ENCODE measurements at places on chromosomes 12 and 14.
A peak's percentile ranks its signal among the peaks of the same experiment; 100 is the strongest.

- no peak for DNase-seq
These were observed 14.7 kb downstream of the SLC2A14 start for GRCh38 chr12:7857971-7858370.

- no peak for DNase-seq
These were observed 7.2 kb downstream of the PDE3A start for GRCh38 chr12:20375560-20375959.

- DNase-seq, result no peak
These were observed 58.7 kb downstream of the TUNAR start for GRCh38 chr14:95935228-95935822.

- DNase-seq, result no peak
These were observed 8.5 kb upstream of the PRKAB1 start for GRCh38 chr12:119659289-119659897.

GRCh38 chr14:97028382-97028781 lies 231.2 kb downstream of the VRK1 start:
- no peak for DNase-seq

DNA sequence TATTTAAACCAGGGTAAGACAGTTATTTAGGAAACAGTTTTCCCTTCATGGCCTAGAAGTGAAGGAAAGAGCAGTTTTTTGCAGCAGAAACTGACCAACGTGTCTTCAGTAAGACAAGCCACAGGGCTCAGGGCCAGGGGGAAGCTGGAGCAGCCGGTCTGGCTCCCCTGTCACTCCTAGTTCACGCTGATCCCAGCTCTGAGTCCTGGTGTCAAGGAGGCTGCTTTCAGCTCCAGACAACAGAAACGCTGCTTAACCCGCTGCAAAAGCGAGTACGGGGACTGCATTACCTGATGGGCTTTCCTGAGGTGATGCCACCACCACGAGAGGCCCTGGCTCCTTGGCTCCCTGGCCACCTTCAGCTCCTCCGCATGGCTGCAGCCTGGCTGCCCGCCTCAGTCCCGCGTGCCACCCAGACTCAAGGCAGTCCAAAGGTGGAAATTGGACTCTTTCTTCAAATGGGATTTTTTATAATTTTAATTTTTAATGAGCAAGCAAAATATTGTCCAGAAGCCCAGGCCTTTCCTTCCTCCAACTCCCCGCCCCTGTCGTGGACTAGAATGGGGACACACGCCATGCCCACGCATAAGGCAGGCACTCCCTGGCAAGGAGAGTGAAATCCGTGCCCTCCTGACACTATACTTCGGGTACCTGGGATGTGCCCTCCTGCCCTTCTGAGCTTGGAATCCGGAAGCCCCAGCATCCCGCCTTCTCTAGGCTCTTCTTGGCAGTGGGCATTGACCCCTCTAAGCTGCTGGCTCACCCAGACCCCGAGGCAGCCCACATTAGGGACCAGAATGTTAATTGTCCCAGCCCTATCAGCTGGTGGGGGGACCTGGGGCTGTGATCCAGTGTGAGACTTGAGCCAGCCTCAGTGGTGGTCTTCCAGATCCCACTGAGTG lies 85.0 kb downstream of the PAPOLA start:
- DNase-seq, result no peak

DNA sequence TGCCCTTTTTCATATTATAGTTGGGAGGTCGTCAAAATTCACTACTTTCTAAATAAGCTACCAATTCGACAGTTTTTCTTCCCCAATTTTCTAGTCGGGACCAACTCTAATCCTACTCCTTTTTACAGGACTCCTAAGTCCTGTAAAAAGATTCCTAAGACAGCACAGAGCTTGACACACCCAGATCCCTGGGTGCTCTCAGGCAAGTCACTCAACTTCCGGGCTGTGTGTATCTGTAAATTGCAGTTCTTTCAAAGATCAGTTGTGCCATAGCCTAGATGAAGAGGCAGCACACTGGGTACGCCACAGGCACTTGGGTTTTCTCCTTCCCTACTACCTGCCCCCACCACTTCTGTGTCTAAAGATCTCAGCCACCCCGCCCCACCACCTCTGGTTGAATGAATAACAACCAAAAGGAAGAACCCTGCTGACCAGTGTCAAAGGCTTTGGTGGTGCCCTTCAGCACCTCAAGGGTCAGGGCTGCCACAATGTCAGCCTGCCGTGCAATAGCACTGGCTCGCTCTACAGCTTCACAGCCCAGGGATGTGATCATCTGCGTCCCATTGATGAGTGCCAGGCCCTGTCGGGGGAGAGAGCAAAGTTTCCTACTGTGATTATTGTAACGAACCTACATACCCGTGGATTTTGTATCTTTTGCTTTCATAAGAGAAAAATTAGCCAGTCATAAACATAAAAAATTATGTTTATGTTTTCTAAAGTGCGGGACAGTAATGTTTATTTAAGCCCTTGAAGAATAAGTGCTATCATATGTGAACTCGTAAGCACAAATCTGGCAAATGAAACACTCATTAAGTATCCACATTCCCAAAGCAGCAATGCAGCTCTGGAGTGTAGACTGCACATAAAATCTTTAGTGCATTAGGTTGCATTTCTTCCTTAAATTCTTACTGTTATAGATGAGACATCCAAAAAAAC lies 9.2 kb downstream of the HAL start:
- no peak for DNase-seq

DNA sequence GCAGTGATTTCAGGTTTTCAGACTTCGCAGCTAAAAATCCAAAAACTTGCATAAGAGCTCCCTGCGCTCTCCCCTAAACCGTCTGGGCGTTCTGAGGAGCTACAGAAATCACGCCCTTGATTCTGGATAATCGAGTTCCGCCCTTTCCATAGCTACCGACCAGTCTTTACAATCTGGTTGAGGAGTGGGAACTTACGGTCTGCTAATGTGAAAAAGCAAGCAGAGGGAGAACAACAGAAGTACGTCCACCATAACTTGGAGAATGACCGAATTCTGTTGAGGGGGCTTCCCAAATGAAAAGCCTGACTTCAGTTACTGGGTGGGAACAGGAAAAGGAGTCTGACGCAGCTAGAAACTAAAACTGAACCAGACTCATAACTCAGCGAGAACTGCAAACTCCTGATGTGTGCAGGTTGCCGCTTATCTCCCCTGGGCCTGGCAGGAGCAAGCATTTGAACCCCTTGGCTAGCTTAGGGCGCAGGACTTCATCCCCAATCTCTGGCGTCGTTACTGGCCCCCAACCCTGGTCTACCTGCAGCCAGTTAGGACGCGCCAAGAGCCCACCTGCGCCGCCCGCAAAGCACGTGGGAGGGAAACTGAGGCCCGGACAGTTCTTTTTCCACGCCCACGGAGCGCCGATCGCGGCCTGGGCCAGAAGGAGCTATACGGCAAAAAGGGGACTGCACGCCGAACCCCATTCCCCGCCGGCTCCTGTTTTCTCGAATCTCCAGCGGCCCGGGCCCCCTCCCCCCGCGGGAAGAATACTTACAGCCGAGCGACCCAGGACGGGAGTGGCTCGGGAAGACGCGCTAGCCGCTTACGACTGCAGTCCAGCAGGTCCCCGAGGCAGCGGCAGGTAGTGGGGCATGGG lies 838 bp downstream of the LRIG3 start:
- DNase-seq, result no peak

DNA sequence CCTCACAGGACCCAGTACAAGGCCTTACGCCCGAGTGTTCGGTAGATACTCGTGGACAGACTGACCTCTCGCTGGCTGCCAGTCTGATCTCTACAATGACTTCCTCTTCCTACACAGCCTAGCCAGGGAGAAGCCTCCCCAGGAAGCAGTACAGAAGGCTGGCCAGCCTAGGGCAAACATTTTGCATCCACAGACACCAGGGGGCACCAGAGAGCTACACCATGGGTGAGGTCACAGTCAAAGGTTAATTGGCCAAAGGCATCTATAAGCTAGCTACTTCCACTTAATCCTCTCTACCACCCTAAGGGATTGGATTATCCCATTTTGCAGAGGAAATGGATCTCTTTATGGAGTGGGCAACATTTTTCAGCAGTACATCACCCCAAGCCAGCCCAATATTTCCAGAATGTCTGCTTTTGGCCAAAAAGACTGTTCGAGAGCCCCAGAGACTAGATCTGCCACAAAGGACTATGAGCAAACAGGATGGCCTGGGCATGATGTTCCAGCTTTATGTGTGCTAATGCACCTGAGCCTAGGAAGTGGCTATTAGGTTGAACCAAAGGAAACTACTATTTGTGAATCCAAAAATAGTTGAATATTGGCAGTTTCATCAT lies 14.6 kb upstream of the PNMA1 start:
- DNase-seq, result peak; percentile 61

DNA sequence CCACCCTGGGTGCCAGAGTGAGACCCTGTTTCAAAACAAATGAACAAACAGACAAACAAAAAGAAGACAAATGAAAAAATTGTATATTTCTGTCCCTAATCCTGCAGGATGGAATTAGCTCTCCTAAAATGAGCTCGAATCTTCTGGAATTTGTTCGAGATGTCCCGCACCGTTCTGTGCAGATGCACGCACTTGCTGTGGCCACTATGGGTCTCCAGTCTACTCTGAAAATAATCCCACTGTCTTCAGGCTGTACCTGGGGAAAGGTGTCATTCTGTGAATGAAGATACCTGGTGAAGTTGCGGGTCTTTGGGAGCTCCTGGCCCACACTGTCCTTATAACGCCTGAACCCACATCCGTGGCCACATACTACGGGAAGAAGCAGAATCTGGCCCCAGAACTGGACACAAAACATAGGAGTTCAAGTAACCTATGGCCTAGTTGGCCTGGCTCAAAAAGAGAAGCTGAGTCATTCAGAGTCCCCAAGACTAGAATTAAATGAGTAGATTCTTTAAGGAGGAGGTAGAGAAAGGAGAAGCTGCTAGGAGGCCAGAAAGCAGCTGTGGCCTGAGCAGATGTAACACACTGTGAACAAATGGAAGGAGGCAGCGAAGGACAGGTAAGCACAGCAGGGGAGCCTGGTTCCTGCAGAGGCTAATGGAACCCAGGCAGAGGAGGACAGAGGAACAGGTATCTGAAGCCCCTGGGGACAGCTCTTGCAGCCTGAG lies 108.6 kb downstream of the FOXN3 start:
- no peak for DNase-seq

DNA sequence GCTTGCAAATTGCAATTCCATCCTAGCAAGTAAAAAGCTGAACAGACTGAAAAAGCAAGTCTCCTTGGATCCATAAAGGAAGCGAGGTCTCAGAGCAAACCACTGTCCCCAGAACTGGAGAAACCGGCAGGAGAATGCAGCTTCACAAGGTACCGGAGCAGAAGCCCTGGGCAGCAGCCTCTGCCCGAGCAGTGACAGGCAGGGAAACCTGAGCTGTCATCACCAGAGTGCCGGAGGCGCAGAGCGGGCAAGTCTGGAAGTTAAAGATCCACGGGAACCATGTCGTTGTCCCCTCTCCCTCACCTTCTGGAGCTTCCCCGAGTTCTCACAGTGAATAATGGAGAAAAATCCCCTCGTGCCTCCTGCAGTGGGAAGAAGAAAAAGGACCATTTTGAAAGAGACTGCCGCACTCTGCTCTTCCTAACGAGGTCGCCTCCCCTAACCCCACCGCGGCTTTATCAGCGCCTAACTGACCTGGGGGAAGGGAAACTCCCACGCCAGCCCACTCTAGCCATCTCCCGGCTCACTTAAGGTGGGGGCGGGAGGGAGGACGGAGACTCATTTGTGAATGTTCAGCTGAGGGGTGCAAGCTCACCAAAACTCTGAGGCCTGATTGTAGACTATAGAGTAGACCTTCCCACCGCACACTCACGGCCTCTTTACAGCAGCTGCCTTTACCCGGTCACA lies 27.8 kb downstream of the FBXL14 start:
- DNase-seq, result no peak

DNA sequence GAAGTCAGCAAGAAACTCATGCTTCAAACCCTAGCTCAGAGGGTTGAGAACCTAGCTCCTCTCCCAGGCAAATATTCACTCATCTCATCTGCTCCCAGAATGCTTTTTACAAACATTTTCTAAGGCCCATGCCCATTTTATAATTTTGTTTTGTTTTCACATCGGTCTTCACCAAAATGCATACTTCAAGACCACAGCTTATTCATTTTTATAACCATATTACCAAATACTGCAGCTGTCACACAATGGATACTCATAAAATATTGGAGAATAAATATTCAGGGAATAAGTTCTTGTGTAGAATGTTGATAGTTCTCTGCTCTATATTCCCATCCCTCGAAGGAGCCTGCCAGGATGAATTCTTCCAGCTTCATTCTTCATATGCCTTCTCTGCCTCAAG lies 50.8 kb upstream of the HOXC13 start:
- no peak for DNase-seq

DNA sequence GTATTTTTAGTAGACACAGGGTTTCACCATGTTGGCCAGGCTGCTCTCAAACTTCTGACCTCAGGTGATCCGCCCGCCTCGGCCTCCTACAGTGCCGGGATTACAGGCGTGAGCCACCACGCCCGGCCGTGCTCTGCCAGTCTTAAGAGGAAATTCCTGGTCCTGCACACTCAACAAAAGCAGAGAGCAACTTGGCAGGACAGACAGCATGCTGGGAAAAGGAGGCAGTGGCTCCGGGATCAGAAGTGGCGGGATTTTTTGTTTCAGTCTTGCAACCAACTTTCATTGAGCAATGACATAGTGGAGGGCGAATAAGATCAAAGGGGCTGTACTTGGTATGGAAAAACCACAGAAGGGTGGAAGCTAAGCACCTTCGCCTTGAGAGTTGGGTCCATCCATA lies 2.1 kb downstream of the CKAP4 start:
- no peak for DNase-seq

- no peak for DNase-seq
These were observed 149.2 kb downstream of the PHLDA1 start for GRCh38 chr12:75882421-75882820.

DNA sequence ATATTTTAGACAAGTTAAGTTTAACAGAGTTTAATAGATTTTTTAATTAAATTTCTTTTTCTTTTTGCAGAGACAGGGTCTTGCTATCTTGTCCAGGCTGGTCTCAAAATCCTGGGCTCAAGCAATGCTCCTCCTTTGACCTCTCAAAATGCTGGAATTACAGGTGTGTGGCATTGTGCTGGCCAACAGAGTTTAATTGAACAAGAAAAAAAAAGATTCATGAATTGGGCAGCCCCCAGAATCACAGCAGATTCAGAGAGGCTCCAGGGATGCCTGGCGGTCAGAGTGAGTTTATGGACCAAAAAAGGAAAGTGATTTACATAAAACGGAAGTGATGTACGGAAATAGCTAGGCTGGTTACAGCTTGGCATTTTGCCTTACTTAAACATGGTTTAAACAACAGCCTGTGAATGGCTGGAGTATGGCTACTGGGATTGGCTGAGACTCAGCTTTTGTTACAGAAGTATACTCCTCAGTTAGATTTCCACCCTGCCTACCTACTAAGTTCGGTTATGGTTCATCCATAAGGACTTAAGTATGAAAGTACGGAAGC lies 14.5 kb upstream of the TESPA1 start:
- no peak for DNase-seq

DNA sequence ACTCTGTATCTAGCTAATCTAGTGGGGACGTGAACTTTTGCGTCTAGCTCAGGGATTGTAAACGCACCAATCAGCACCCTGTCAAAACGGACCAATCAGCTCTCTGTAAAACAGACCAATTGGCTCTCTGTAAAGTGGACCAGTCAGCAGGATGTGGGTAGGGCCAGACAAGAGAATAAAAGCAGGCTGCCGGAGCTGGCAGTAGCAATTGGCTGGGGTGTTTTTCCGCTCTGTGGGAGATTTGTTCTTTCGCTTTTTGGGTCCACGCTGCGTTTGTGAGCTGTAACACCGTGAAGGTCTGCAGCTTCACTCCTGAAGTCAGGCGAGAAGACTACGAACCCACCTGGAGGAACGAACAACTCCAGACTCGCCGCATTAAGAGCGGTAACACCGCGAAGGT lies 76.5 kb downstream of the SPRING1 start:
- DNase-seq, result no peak

Measured in stimulated activated CD8-positive, alpha-beta memory T cell treated with anti-CD3 and anti-CD28 coated beads, Interleukin-15, amount 100 ng/mL, for 48 hours (primary cell).